AG08396 (cell line): ENCODE measurements at places on chromosomes 2 and 18.
A peak's percentile ranks its signal among the peaks of the same experiment; 100 is the strongest.

DNA sequence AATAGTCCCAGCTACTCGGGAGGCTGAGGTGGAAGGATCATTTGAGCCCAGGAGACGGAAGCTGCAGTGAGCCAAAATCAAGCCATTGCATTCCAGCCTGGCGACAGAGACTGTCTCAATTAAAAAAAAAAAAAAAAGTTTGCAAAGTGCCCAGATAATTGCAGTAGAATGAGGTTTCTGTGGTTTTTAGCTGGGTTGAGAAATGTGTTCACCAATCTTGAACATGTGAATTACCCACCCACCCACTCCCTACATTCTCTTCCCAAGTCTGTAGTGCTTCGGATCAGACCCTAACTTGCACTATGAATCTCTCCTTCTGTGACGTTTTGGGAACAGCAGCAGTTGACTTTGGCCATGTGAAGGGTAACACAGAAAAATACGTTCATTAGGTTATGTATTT lies 247.3 kb downstream of the PTGR3 start:
- DNase-seq: no peak

- DNase-seq: peak; percentile 58
Measured at GRCh38 chr2:27683390-27684071, 19.8 kb downstream of the SLC4A1AP start.

- no peak for DNase-seq
Measured at GRCh38 chr2:30620102-30620501, 173.1 kb downstream of the LCLAT1 start.

DNA sequence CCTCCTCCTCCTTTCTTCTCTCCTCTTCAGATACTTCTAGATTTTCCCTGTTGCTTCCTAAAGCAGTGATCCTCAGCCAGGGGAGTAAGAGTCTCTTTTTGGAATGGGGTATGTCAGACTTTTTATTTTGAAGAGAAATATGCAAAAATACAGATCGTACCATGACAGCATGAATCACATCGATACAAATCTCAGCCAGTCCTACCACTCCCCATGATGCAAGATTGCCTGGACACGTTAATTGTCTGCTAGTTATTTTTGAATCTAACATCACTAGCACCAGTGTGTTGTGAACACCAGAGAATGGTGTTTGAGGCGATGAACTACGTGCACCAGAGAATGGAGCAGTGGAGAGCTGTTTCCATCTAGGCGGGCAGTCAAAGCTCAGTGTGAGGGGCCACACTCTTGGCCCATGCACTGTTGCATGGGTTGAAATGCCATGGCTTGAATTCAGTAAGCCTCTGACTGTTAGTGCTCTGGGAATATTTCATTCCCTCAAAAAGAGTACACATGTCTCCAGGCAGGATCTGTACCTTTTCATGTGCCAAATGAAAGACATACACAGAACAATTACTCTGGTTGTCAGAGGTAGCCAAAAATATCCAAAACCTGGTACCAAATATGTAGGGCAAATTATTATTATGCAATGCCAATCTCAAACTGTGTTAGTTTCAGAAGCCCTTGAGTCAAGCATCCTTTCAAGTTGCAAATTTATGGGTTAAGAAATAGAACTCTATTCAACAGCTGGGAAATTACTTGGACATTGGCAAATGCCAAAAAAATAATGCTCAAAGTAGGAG lies 46.3 kb upstream of the RALBP1 start:
- no peak for DNase-seq
